ENCODE measurements at places on chromosomes 4 and X. TPM values are rescaled to one million over a fixed set of nuclear protein-coding genes. Genes with fewer than 3 reads are reported as not detected.

The CYSLTR1 gene
- 6.5 TPM for total RNA-seq

GRCh38 chrX:46327566-46328115 is 217.6 kb downstream of the ZNF674 start:
- DNase-seq: no peak
- H3K4me1 ChIP-seq: no peaks in the 10 kb centered on the region
- no peaks in the 10 kb centered on the region for H3K27me3 ChIP-seq
- H3K27ac ChIP-seq: peak overlapping the region; percentile 48
- no peak overlapping the region for H3K4me3 ChIP-seq

DNA sequence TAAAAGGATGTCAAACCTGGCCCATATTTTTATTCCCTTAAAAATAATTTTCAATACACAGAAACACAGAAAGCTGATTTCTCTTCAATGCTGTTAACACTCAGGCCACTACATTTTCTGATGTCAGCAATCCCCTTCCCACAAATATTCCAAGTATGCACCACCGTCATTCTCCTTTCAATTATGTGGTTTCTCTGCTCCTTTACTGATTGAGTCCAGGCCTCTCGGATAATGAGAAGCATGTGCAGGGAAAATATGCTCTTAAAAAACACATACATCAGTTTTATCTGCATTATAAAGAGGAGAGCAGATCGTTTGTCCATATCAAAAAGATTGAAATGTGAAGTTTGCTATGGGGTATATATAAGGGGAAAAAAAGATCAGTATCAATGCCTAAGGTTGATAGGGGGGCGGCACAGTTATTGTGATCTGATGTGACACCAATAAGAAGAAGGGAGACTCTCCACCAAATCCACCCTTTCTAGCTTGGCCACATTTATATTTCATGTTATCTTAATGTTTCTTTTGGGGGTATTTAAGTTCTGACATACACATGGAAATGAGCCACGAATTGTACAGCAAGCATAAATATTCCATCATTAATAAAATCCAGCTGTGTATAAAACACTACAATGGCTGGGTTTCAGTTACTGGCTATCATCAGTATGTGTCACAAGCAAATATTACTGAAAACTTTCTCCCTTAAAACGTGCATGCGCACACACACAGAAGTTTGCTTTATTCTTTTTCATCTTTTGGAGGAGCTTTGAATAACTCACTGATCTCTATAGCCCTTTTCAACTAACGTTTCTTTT is 6.4 kb downstream of the AMOT start:
- H3K27ac ChIP-seq: no peak overlapping the region
- H3K4me1 ChIP-seq: no peaks in the 10 kb centered on the region
- no peaks in the 10 kb centered on the region for H3K27me3 ChIP-seq
- no peaks in the 10 kb centered on the region for H3K36me3 ChIP-seq

DNA sequence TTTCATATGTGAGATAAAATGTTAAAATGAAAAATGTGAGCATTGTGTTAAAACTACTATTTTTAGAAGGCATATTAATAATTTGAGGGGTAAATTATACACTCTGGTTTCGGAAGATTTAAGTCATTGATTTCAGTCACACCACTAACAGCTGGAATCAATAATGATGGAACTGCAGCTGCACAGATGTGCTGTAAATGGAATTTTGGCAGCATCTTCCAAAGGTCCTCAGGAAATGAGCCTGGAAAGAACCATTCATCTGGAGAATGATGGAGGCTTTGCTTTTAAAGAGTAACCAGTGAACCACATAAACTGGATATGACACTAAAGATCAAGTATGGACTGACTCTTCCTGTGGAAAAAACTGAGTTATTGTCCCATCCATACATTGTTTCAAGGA is 759.0 kb upstream of the EPHA5 start:
- H3K36me3 ChIP-seq: no peaks in the 10 kb centered on the region
- DNase-seq: no peak
- H3K4me3 ChIP-seq: no peak overlapping the region
- H3K27ac ChIP-seq: no peak overlapping the region
- H3K4me1 ChIP-seq: no peaks in the 10 kb centered on the region

DNA sequence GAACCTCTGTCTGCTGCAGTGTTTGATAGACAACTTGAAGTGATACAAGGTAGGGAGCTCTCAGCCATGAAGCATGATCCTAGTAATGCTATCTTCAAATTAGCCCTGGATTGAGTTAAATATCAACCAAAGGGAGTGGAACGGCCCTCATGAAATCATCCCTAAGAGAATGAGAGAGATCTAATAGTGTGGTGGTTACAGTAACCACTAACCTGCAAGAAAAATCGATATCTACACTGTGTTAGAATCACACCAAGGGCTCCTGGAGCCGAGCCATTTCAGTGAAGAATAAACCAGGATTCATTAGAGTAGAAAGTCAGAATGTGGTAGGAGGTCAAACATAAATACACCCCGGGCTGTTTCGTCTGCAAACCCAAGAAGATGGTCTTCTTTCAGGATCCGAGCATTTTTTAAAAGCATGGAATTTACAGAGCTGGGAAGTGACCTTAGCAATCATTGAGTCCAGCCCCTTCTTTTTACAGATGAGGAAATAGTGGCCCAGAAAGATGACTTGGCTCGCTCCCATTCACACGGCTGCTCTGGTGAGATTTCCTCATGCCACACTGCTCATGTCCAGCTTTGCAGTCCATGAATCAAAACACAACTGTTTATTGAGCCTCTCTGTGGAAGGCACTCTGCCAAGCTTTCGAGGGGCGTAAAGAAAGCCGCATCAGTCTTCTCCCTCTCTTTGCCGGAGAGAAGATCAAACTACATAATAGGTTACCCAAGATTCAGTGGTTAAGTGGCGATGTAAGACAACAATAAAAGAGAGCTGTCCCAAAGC is 5.5 kb upstream of the DCTD start:
- no peaks in the 10 kb centered on the region for H3K27me3 ChIP-seq
- no peaks in the 10 kb centered on the region for H3K36me3 ChIP-seq
- no peak for DNase-seq
- no peak overlapping the region for H3K27ac ChIP-seq
- no peak overlapping the region for H3K4me3 ChIP-seq

The TBC1D8B gene
- total RNA-seq: 20.7 TPM

DNA sequence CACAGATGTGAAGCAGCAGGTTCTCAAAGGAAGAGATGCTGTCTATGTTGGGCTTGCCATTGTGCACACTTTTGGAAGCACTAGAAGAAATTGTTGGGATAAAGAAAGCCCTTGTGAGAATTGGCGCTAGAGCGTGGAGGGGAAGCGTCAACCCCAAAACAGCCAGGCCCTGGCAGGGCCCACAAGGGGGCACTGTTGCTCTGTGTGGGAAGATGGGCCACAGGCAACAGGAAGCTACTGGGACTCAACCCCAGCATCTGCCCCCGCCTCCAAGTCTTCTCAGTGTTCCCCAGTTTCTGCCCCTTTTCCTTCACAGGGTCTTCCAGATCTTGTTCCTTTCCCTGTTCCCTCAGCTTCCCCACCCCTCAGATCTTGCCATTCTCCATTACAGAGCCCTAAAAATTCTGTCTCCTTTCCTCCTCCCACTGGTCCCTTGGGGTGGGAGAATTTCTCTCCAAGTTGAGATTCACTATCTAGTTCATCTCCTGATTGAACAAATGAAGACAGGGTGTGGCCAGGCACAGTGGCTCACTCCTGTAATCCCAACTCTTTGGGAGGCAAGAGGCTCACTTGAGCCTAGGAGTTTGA is 85.5 kb downstream of the STARD8 start:
- H3K4me1 ChIP-seq: no peaks in the 10 kb centered on the region
- H3K27ac ChIP-seq: no peak overlapping the region
- no peaks in the 10 kb centered on the region for H3K27me3 ChIP-seq
- DNase-seq: no peak
- H3K36me3 ChIP-seq: no peaks in the 10 kb centered on the region

- no peak overlapping the region for H3K4me3 ChIP-seq
- no peak for DNase-seq
- no peaks in the 10 kb centered on the region for H3K4me1 ChIP-seq
- no peaks in the 10 kb centered on the region for H3K36me3 ChIP-seq
- H3K27me3 ChIP-seq: no peaks in the 10 kb centered on the region
Measured at GRCh38 chr4:6773616-6774540, 8.6 kb upstream of the KIAA0232 start.

DNA sequence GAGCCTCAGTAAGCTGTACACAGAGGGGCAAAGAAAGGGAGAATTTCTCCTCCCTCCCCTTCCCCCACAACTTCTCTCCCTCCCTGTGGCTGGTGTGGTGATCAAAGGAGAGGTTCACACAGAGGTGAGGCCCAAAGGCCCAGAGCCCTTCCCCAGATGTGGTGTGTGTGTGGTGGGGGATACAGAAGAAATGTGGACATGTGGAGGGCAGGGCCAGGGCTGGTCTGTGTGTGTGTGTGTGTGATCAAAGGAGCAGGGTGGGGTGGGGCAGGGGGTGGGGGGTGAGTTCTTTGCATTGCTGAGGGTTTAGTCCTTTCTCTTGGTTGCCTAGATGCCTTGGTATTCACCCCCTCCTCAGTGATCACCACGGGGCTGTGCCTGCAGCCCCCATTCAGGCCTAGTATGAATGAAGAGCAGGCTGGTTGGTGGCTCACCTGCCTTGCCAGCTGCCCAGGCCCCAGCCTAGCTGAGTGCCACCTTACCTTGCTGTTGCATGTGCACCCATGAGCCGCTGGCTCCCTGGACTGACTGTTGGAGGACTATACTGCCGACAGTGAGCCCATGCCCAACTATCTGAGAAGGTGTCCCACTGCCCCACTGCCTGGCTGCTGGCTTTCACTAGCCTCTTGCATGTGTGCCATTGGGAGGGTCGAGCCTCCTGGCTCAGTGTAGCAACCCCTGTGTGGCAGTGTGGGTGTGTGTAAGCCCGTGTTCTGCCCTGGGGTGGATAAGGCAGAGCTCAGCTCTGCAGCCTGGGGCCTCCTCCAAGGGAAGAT is 101.9 kb downstream of the EFNB1 start:
- H3K4me1 ChIP-seq: no peaks in the 10 kb centered on the region
- H3K4me3 ChIP-seq: no peak overlapping the region
- no peak overlapping the region for H3K27ac ChIP-seq
- no peaks in the 10 kb centered on the region for H3K36me3 ChIP-seq

DNA sequence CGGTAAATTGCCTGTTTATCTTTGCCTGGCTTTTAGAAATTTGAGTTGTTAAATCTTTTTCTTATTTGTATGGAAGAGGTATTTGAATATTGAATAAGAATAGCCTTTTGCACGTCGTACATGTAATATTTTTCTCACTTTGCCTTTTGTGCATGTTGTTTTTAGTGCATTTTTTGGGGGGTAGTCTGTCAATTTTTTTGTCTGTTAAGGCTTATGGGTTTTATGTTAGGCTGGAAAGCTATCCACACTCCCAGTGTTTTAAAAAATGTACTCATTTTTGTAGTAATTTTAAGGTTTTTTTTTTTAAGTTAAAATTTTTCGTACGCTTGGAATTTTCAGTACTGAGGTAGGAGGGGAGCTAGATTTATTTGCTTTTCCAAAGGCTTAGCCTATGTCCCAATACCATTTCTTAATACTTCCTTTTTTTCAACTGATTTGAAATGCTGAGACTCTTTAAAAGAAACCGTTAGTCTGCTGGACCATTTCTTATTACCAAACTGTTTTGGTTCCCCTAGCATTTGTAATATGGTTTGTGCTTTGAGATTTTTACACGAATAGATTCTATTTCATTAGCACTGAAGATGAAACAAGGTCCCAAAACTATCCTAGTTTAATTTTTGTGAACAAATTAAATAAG is 1.3 kb downstream of the HERC5 start:
- H3K36me3 ChIP-seq: no peaks in the 10 kb centered on the region
- peak overlapping the region; percentile 82 for H3K4me3 ChIP-seq
- no peak for DNase-seq
- H3K4me1 ChIP-seq: no peaks in the 10 kb centered on the region
- no peaks in the 10 kb centered on the region for H3K27me3 ChIP-seq
- H3K27ac ChIP-seq: peak overlapping the region; percentile 45

The TMEM47 gene
- total RNA-seq: 287 TPM

DNA sequence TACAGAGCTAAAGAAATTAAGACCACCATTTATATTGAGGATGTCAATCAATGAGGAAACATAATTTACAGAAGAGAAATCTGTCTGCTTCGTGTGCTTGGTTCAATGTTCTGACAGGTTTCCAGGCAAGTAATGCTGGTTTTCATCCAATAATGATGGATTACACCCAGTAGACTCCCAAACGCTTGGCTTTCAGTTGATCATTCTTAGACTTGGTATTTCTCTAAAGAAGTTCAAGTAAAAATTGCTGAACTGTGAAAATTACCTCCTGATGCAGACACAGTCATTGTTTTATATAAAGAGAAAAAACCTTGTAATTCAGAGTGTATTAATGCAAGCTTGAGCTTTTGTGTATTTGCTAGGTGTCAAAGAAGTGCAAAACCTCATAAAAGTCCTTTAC is 85.0 kb downstream of the VCX3A start:
- no peaks in the 10 kb centered on the region for H3K4me1 ChIP-seq
- no peak overlapping the region for H3K27ac ChIP-seq
- H3K4me3 ChIP-seq: no peak overlapping the region
- no peak for DNase-seq

DNA sequence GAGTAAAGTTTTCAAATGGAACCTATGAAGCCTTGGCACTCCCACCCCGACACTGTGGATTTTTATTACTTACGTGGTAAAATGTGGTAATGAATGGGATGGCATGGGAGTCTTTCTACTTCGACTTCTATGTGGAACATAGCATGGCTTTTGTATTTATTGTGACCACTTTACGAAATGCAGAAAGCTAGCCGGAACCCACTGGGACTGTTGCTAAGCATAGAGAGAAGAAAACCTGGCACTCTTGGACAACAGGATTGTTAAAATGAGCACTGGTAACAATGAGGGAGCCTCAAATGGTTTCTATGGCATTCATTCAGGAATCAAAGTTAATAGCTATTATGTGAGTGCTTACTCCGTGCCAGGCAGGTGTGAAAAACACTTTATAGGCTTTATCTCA is 113.3 kb downstream of the PDS5A start:
- H3K4me1 ChIP-seq: no peaks in the 10 kb centered on the region
- no peak overlapping the region for H3K27ac ChIP-seq
- H3K27me3 ChIP-seq: no peaks in the 10 kb centered on the region
- peaks cover 6% of the 10 kb centered on the region for H3K36me3 ChIP-seq
- H3K4me3 ChIP-seq: no peak overlapping the region

The RLIM gene
- 40.0 TPM for total RNA-seq

DNA sequence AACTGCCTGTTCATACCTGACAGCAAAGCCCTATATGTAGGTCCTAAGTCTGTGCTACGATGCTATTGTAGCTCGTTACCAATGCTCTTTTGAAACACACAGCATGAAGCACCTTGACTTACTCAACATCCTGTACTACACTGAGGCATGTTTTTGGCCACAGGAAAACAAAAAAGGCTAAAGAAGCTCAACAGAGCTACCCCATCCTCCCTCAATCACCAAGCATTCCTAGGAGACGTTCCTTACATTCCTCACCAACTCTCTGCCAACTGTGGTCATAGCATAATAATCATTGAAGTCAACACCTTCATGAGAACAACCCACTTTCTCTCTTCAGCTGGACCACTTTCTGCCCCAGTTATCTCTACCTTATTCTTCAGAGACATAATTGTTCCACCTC is 73.7 kb upstream of the SLC25A43 start:
- no peak overlapping the region for H3K27ac ChIP-seq
- H3K4me1 ChIP-seq: no peaks in the 10 kb centered on the region
- no peaks in the 10 kb centered on the region for H3K36me3 ChIP-seq
- H3K27me3 ChIP-seq: no peaks in the 10 kb centered on the region

The VCX gene
- not detected for total RNA-seq

GRCh38 chr4:155678011-155678410 is 11.4 kb downstream of the GUCY1A1 start:
- DNase-seq: no peak
- H3K27ac ChIP-seq: no peak overlapping the region
- no peaks in the 10 kb centered on the region for H3K27me3 ChIP-seq
- H3K4me3 ChIP-seq: no peak overlapping the region
- peaks cover 2% of the 10 kb centered on the region for H3K4me1 ChIP-seq
- no peaks in the 10 kb centered on the region for H3K36me3 ChIP-seq

- no peak overlapping the region for H3K4me3 ChIP-seq
- no peaks in the 10 kb centered on the region for H3K4me1 ChIP-seq
- H3K36me3 ChIP-seq: no peaks in the 10 kb centered on the region
- no peak overlapping the region for H3K27ac ChIP-seq
Measured at GRCh38 chr4:2789351-2789750, 3.5 kb upstream of the SH3BP2 start.
